CD4-positive, alpha-beta memory T cell (primary cell): ENCODE measurements at places on chromosomes 12 and 14. TPM values are rescaled to one million over a fixed set of nuclear protein-coding genes. Genes with fewer than 3 reads are reported as not detected.

ITGA7 gene
- total RNA-seq: 2.5 TPM

C12orf56 gene
- not detected for total RNA-seq

GPRC5D gene
- not detected for total RNA-seq

ANO4 gene
- not detected for total RNA-seq

KRT73 gene
- total RNA-seq: 6.0 TPM

STK38L gene
- total RNA-seq: 17.2 TPM

C1QL4 gene
- total RNA-seq: not detected

TRPV4 gene
- not detected for total RNA-seq

DNA sequence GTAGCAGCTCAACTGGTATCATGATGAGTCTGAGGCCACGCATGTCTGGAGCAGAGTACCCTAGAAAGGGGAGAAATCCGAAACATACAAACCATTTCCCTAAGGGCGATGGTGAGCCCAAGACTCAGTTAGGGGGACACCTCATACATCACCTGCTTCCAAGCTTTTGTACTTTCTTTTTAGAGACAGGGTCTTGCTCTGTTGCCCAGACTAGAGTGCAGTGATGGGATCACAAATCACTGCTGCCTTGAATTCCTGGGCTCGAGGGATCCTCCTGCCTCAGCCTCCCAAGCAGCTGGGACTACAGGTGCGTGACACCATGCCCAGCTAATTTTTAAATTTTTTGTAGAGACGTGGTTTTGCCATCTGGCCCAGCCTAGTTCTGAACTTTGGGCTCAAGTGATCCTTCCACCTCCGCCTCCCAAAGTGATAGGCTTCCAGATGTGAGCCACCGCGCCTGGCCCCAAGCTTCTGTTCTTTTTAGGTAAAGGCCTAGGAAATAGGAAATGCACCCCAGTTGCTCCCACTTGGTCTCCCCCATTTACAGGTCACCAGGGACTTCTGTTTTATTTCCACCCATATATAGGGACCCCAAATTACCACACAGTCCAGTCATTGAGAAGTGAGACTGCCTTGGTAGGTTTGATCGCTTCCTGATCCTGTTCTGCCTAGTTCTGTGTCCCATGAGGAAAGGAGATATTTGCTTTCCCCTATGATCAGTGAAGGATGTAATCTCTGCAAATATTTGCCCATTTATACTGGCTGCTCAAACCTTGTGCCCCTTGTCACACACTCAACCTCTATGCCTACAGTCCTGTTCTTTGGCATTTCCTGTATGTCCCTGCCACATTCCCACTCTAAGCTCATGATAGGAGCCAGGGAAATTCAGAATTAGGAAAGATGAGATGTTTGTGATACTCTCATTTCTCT is at the start of gene APOF:
Gene APOF, minus strand, starts transcription at position 728 of the 930 bp plus-strand sequence. Its CDS starts 112 bp downstream, at position 616.
- H3K4me3 ChIP-seq: no peak within 1 kb of the TSS
- H3K27me3 ChIP-seq: no peaks in the 10 kb centered on the region
- no peak within 1 kb of the TSS for H3K27ac ChIP-seq
- no peaks in the 10 kb centered on the region for H3K36me3 ChIP-seq
- no peak for DNase-seq

DNA sequence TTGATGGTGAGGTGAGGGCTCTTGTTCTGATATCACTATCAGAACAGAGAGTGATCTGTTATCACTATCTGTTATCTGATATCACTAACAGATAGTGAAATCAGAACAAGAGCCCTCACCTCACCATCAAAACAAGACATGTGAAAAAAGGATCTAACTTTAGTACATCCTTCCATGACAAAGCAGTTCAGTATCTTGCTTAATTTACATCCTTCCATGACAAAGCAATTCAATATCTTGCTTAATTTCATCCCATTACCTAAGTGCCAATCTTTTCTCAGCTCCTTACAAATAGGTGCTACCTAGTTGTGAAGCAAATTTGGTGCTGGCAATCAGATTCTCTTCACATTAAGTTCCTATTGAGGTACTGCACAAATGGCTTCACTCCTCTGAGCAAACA is 1865.6 kb upstream of the FLRT2 start:
- no peaks in the 10 kb centered on the region for H3K4me1 ChIP-seq
- no peak overlapping the region for H3K4me3 ChIP-seq
- no peaks in the 10 kb centered on the region for H3K27me3 ChIP-seq
- H3K27ac ChIP-seq: no peak overlapping the region
- DNase-seq: no peak
- H3K36me3 ChIP-seq: no peaks in the 10 kb centered on the region

DNA sequence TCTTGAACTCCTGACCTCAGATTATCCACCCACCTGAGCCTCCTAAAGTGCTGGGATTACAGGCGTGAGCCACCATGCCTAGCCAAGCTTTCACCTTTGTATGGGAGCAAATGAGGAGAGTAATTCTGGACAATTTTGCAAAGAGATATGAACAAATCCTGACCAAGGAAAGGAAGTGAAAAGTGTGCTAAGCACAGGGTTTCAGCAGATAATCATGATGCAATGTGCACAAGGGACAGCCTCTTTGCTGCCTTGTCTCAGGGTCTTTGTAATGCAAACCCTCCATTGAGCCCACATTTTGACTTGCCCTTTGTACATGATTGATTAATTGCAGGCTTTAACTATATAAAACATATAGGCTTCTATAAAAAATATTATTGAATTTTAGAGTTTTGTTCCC is 9.2 kb upstream of the PYGL start:
- no peak overlapping the region for H3K4me3 ChIP-seq
- no peaks in the 10 kb centered on the region for H3K27me3 ChIP-seq
- no peak for DNase-seq
- no peaks in the 10 kb centered on the region for H3K36me3 ChIP-seq
- no peak overlapping the region for H3K27ac ChIP-seq
- no peaks in the 10 kb centered on the region for H3K4me1 ChIP-seq

DNA sequence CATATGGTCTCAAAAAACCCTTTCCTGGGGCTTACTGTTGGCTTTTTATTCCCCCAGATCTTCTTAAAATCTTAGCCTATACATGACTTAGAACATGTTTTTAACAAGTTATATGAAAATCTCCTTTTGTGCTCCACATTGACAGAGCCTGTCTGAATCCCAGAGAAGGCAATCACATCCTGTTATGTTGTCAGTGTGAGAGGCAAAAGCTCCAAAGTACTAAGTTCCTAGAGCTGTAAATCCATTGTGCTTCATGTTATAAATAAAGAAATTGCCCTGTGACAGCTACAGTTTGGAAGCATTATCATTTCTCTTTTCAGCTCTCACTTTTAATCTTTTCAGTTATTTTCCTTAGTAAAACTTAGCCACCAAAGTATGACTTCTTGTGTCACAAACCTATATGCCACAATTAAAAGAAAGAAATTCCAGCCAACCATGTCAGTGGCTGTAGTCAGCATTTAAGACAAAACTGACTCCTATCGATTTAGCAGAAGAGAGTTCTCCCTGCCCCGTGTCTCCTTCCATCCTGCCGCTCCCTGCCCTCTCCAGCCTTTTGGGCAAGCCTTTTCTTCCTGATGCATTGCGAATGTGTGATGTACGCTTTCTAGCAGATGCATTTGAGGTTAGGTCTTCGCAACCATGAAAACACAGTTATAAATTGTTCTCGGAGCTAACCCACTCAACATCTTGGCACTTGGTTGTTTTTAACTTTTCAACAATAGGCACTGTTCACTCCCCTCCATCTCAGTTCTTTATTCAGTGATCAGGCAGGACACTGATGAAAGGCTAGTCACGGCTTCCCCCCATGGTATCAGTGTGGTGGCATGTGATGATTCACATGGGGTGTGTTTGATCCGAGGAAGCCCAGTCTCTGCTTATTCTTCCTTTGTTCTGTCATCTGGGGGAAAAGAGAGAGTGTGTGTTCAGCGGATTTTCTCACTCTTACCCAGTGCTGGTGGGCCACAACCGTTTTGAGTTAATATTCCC is 143.5 kb downstream of the SSPN start:
- no peaks in the 10 kb centered on the region for H3K4me1 ChIP-seq
- H3K36me3 ChIP-seq: no peaks in the 10 kb centered on the region
- DNase-seq: no peak
- H3K27ac ChIP-seq: no peak overlapping the region

- H3K27me3 ChIP-seq: no peaks in the 10 kb centered on the region
- DNase-seq: no peak
Observed at GRCh38 chr12:6547987-6548386, 7.9 kb downstream of the IFFO1 start.

- no peak overlapping the region for H3K27ac ChIP-seq
- DNase-seq: no peak
- H3K4me1 ChIP-seq: no peaks in the 10 kb centered on the region
- no peaks in the 10 kb centered on the region for H3K36me3 ChIP-seq
- no peaks in the 10 kb centered on the region for H3K27me3 ChIP-seq
Observed at GRCh38 chr14:41666301-41666700, 59.6 kb downstream of the LRFN5 start.

GRCh38 chr14:22276913-22277816 is 311.9 kb downstream of the DAD1 start:
- no peak overlapping the region for H3K4me3 ChIP-seq
- no peaks in the 10 kb centered on the region for H3K36me3 ChIP-seq
- no peak overlapping the region for H3K27ac ChIP-seq
- H3K4me1 ChIP-seq: no peaks in the 10 kb centered on the region
- no peak for DNase-seq
- H3K27me3 ChIP-seq: no peaks in the 10 kb centered on the region

DNA sequence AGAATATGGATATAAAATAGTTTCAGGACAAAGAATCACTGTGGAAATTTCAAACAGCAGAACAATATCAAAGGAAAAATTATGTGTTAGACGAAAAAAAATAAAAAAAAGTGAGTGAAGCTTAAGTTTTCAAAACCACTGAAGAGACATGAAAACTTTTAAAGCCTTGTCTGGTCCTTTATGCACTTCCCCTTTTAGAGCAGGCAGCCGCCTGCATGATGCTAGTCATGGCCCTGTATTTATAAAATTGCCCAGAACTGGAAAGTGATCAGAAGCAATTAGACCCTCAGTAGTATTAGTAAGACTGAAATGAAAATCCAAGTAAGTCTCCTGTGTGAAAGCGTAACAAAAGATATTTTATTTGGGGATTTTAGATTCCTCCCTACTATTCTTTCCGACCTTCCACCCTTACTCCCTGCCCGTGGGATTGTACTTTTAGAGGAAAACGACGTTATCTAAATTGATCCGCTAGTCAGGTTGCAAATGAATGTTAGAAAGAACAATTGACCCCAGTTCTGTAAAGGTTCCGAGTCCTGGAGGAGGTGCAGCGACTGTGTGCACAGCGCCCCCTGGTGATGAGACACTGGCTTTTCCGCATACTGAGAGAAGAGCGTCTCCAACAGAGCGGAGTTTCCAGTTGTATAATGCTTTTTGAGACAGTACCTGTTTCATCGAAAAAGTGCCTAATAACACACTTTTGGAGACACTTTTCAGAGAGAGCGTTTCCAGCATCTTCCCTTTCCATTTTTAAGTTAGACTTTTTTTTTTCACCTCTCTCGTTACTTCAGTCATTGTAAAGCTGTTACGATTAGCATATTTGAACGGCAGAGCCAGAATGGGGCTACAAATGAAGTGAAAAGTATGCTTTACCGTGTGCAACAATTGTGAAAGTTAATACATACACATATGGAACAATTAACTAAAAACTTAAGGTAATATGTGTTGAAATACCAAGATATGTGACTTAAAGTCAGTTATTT is 12.4 kb downstream of the MGST1 start:
- no peaks in the 10 kb centered on the region for H3K4me1 ChIP-seq
- no peak overlapping the region for H3K27ac ChIP-seq

- H3K27me3 ChIP-seq: no peaks in the 10 kb centered on the region
- H3K27ac ChIP-seq: no peak overlapping the region
- no peaks in the 10 kb centered on the region for H3K36me3 ChIP-seq
- no peaks in the 10 kb centered on the region for H3K4me1 ChIP-seq
- no peak overlapping the region for H3K4me3 ChIP-seq
- no peak for DNase-seq
Observed at GRCh38 chr14:31717294-31718085, 156.3 kb downstream of the NUBPL start.

- DNase-seq: no peak
- H3K4me1 ChIP-seq: peaks cover 2% of the 10 kb centered on the region
- H3K27me3 ChIP-seq: no peaks in the 10 kb centered on the region
- H3K36me3 ChIP-seq: no peaks in the 10 kb centered on the region
- no peak overlapping the region for H3K27ac ChIP-seq
Observed at GRCh38 chr12:75646329-75647210, 135.2 kb upstream of the KRR1 start.

GRCh38 chr12:116183741-116184141 is 93.8 kb downstream of the MED13L start:
- no peaks in the 10 kb centered on the region for H3K36me3 ChIP-seq
- no peak overlapping the region for H3K27ac ChIP-seq
- H3K27me3 ChIP-seq: no peaks in the 10 kb centered on the region
- no peak overlapping the region for H3K4me3 ChIP-seq

GRCh38 chr12:33724867-33725266 is 285.2 kb upstream of the SYT10 start:
- H3K27ac ChIP-seq: no peak overlapping the region
- no peaks in the 10 kb centered on the region for H3K36me3 ChIP-seq
- H3K4me3 ChIP-seq: no peak overlapping the region
- DNase-seq: no peak
- H3K4me1 ChIP-seq: no peaks in the 10 kb centered on the region
- H3K27me3 ChIP-seq: no peaks in the 10 kb centered on the region

DNA sequence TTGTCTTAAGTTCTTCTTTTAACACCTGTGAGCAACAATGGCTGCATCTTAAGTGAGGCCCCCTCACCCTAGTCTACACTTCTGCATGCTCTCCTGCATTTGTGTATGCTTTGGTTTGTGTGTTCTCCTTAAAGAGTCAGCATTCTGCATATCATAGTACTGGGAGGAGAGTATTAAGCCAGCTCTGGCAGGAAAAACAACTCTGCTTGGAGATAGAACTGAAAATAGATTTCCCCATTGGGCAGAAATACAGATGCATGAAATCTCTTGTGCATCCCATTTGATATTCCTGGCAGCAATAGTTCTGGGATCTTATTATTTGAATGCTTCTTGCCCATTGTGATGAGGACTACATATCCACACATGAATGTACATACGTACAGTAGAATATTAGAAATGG is 70.6 kb upstream of the PRICKLE1 start:
- H3K4me3 ChIP-seq: no peak overlapping the region
- no peaks in the 10 kb centered on the region for H3K4me1 ChIP-seq
- H3K36me3 ChIP-seq: no peaks in the 10 kb centered on the region
- no peaks in the 10 kb centered on the region for H3K27me3 ChIP-seq

GRCh38 chr12:56224954-56225353 is 812 bp downstream of the NABP2 start:
- no peaks in the 10 kb centered on the region for H3K27me3 ChIP-seq
- peak overlapping the region; percentile 83 for H3K27ac ChIP-seq
- peak overlapping the region; percentile 79 for H3K4me3 ChIP-seq
- peaks cover 42% of the 10 kb centered on the region for H3K4me1 ChIP-seq
